HuH-7 (cell line): ENCODE measurements at places on chromosomes 16 and 17.
A peak's percentile ranks its signal among the peaks of the same experiment; 100 is the strongest.

- no peak for DNase-seq
Observed at GRCh38 chr17:63910096-63910495, 962 bp downstream of the CSHL1 start.

DNA sequence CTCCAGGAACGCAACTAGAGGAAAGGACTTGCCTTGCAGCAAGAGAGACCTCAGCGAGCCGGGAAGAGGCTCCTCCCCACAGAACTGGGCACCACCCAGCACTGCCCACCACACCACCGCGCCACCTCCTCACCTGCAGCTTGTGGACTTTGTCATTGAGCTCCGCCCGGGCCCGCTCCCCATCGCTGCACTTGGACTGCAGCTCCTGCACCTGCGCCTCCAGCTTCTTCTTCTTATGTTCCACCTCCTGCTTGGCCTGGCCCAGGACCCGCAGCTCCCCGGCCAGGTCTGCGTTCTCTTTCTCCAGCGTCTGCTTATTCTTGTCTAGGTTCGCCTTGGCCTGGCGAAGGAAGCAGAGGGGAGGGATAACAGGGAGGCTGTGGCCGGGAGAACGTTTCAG lies 76.7 kb downstream of the NDE1 start:
- no peak for DNase-seq

GRCh38 chr16:73122604-73123391 lies 74.9 kb upstream of the ZFHX3 start:
- no peak for DNase-seq

GRCh38 chr17:51371732-51372151 lies 111.4 kb downstream of the UTP18 start:
- DNase-seq: peak; percentile 24

GRCh38 chr16:75732871-75733270 lies 6.6 kb upstream of the CPHXL start:
- no peak for DNase-seq

DNA sequence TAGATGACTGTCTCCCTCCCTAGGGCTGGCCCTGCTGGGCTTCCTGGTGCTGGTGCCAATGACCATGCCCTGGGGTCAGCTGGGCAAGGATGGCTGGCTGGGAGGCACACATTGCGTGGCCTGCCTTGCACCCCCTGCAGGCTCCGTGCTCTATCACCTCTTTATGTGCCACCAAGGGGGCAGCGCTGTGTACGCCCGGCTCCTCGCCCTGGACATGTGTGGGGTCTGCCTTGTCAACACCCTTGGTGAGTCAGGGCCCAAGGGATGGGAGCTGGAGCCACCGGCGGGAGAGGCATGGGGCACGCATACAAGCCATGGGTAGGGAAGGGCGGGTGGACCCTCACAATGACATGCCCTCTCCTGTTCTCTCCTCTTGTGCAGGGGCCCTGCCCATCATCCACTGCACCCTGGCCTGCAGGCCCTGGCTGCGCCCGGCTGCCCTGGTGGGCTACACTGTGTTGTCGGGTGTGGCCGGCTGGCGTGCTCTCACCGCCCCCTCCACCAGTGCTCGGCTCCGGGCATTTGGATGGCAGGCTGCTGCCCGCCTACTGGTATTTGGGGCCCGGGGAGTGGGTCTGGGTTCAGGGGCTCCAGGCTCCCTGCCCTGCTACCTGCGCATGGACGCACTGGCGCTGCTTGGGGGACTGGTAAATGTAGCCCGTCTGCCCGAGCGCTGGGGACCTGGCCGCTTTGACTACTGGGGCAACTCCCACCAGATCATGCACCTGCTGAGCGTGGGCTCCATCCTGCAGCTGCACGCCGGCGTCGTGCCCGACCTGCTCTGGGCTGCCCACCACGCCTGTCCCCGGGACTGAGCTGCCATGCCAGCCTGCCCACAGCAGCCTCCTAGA lies 2.2 kb downstream of the PAQR4 start:
- DNase-seq: no peak

GRCh38 chr17:60840456-60840855 lies 162.8 kb downstream of the BCAS3 start:
- no peak for DNase-seq

GRCh38 chr17:64778240-64779097 lies 116.4 kb upstream of the SMURF2 start:
- no peak for DNase-seq

DNA sequence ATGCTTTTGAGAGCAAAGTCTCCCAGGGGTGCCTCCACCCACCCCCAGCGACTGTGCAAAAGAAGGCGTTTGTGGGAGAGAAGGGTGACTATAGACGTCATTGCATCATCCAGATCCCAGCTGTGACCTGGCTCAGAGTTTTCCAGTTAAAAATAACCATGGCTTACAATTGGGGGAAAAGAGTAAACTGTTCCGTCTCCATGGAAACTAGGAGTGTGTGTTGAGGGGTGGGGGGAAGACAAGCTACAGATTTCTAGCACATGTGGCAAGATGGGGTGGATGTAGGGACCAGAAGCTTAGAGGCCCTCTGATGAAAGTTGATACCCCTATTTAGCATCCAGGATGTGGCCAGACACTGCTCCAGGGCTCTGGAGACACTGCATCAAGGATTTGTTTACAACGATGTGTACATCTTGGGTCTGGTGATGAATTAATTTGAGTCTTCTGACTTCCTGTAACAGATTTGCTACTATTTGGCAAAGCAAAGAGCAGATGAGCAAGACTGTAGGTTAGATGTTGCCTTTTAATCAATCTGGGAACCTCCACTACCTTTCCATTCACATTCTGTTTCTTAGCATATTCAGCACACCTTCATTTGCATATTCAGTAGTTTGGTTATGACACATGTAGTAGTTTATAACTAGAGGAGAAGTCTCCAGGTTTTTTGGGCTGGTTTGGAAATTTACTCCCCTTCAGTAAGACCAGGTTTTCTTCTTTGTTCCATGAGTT lies 6.2 kb upstream of the DUSP14 start:
- no peak for DNase-seq

- DNase-seq: no peak
Observed at GRCh38 chr17:43142153-43142552, 17.0 kb upstream of the BRCA1 start.

- DNase-seq: peak; percentile 72
Observed at GRCh38 chr17:28643983-28644786, 773 bp downstream of the BLTP2 start.

DNA sequence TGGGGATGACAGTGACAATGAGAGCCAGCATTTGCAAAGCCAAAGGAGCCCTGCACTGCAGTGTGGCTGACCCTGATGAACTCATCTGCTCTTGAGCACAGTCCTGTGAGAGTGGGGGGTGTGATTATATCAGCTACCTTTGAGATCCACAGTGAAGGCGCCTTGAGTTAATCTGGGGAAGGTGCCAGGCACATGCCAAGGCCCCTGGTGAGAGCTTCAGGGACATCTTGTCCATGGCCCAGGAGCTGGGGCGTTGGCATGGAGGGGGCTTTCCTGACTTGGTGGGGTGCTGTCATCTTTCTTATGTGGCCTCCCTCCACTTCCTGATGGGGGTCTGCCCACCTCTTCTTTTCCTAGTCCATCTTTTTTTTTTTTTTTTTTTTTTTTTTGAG lies 86.5 kb downstream of the SNX29 start:
- DNase-seq: no peak

- no peak for DNase-seq
Observed at GRCh38 chr16:64370112-64370511, 751.8 kb downstream of the CDH11 start.

DNA sequence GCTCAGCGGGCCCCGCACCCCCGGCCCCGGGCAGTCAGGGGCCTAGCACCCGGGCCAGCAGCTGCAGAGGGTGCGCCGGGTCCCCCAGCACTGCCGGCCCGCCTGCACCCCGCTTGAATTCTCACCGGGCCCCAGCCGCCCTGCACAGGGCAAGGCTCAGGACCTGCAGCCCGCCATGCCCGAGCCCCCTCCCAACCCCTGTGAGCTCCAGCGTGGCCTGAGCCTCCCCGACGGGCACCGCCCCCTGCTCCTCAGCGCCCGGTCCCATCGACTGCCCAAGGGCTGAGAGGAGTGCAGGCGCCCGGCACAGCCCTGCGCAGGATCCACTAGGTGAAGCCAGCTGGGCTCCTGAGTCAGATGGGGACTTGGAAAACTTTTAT lies 1.7 kb upstream of the BRCA1 start:
- DNase-seq: no peak
